ENCODE measurements at places on chromosomes 3 and 15. TPM values are rescaled to one million over a fixed set of nuclear protein-coding genes. Genes with fewer than 3 reads are reported as not detected.

Gene CTXND1
- not detected for total RNA-seq

Gene GRM2
- total RNA-seq: 0.08 TPM

Gene ADAMTS9
- 0.08 TPM for total RNA-seq

Gene NME9
- total RNA-seq: not detected

Gene TP63
- total RNA-seq: 212 TPM

Gene ANXA2
- 5,223 TPM for total RNA-seq

Gene SLC22A13
- total RNA-seq: not detected

Gene ADAMTSL3
- not detected for total RNA-seq

Gene SUMF1
- 44.4 TPM for total RNA-seq

Gene ZNF609
- 11.1 TPM for total RNA-seq

Gene TMEM207
- total RNA-seq: not detected

Gene GPR160
- total RNA-seq: 1.0 TPM

Gene CSPG4
- total RNA-seq: 77.6 TPM

Gene GOLGA6L10
- total RNA-seq: 0.23 TPM

Gene SCAPER
- 5.9 TPM for total RNA-seq

Gene FAM227B
- 1.7 TPM for total RNA-seq

Gene HIGD2B
- total RNA-seq: not detected

Gene BNIP2
- total RNA-seq: 106 TPM

Gene CACNA2D2
- total RNA-seq: not detected

Gene CAMP
- total RNA-seq: 0.62 TPM

Gene CPEB1
- 0.04 TPM for total RNA-seq

Gene ANKUB1
- total RNA-seq: 0.31 TPM

Gene LDHAL6B
- total RNA-seq: not detected

Gene P4HTM
- 2.2 TPM for total RNA-seq

Gene SLC51B
- total RNA-seq: not detected

Gene PRR20G
- total RNA-seq: not detected

Gene NTRK3
- total RNA-seq: not detected

Gene TRAIP
- 14.1 TPM for total RNA-seq

Gene GOLGA6D
- not detected for total RNA-seq
